Fibroblast of skin of right quadriceps (primary cell): ENCODE measurements at places on chromosomes 2 and 18.

DNA sequence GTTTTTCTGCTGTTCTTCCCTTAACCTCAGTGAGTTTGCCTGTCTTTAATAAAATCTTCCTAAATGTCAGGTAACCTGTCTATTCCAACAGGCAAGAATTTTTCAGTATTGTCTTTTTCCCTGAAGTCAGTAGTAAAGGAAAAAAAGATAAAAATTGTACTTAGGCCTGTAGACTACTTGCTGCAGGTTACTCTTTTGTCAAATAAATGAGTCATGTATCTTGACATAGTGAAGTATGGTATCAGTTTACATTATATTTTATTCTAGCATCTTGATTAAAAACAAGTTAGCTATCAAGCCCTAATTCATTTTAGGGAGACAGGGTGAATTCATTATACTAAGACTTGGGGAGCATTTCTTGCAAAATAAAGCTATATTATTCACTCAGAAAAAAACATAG, 59.8 kb downstream of the ITGA4 start:
- DNase-seq = no peak

GRCh38 chr2:38168710-38169480, 92.9 kb upstream of the CYP1B1 start:
- peak; percentile 77 for DNase-seq

DNA sequence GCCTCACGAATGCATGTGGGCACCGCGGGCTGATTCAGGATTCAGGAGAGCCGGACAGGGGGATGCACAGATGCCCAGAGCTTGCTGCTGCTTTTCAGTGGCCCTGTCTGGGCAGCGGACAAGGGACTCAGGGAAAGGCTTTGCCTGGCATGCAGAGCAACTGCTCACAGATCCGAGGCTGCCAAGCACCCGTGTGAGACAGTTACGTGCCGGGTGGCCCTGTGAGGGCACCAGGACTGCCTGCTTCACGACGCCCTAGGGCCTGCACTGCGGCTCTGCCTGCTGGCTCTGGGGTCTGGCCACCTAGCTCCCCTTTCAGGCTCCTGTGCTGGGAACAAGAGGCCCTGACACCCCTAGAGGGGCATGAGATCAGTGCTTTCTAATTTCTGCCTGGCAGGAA, 221.4 kb upstream of the PXDN start:
- no peak for DNase-seq

- no peak for DNase-seq
These were observed 21.5 kb upstream of the KCNK3 start for GRCh38 chr2:26670931-26671460.

- DNase-seq = no peak
These were observed 418.7 kb downstream of the MTX2 start for GRCh38 chr2:176687944-176688343.

DNA sequence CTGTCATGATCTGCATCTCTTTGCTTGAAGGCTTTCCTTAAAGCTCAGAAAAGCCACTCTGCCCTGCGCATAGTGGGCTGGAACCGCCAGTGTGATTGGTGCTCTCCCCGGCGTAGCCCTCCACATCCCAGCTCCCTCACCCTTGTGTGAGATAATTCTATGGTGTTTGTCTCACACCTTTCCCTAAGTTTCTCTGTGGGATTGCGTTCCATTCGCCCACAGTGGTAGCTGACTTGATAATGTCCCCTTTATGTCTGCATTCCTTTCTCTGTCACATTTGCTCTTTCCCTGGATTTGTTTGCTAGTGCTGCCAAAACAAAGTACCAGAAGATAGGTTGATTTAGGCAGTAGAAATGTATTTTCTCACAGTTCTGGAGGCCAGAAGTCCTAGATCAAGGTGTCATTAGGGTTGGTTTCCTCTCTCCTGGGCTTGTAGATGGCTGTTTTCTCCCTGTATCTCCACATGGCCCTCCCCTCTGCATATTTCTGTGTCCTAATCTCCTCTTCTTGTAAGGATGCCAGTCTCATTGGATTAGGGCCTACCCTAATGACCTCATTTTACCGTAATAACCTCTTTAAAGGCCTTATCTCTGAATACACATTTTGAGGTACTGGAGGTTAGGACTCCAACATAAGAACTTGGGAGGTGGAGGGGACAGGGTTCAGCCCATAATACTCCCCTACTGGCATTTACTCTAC, 7.4 kb upstream of the TMEM87B start:
- no peak for DNase-seq

- DNase-seq = peak; percentile 58
These were observed 83.8 kb downstream of the VIT start for GRCh38 chr2:36780231-36780839.

GRCh38 chr18:54094474-54094873, 130.0 kb downstream of the MBD2 start:
- DNase-seq = no peak

- DNase-seq = no peak
These were observed 9.5 kb upstream of the CYS1 start for GRCh38 chr2:10089565-10090190.

- DNase-seq = peak; percentile 48
These were observed 24.0 kb upstream of the TMEM37 start for GRCh38 chr2:119407430-119408220.

DNA sequence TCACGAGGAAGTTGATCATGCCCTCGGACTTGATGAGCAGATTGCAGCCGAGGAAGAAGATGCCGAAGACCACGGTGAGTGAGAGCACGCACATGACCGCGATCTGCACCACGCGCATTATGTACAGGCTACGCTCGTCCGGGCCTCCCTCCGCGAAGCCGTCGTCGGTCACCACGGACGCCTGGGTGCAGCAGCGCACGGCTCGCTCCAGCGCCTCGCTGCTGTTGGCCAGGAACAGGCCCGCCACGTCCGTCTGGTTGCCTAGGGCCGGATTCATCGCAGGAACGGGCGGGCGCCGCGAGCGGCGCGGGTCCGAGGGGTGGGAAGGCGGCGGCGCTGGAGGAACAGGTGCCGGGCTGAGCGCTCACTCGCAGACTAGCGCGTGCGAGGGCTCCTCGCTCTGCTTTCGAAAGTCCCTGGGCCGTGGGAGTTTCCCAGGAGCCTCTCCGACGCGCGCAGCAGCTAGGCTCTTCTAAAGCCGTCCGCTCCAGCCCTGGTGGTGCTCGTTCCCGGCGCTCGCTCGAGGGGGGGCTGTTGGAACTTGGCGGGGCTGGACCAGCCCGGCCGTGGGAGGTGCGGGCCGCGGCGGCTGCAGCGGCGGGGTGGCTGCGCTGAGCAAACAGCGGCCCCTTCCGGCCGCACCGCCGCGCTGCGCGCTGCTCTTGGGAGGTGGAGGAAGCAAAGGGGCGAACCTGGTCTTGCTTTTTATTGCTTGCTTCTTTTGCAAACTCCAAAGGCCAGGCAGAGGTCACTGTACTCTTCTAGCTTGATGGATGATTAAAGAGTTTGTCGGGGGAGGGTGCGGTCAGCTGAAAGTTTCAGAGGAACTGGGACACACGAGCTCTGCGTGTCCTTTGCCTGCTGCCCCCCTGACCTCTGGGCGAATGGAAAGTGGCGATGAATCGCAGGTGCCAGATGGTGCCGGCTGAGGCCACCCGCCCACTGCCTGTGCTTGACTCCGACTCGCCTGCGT, at the start of gene RPRM:
Gene RPRM (minus strand): TSS at position 474 of the 973 bp plus-strand sequence. CDS start 197 bp downstream, at position 277.
- peak; percentile 31 for DNase-seq

- DNase-seq = peak; percentile 61
These were observed 229.5 kb downstream of the CNTNAP5 start for GRCh38 chr2:124254621-124255020.

GRCh38 chr2:62964671-62965070, 86.0 kb upstream of the OTX1 start:
- DNase-seq = no peak

GRCh38 chr2:152585830-152586484, 131.3 kb downstream of the PRPF40A start:
- peak; percentile 98 for DNase-seq

DNA sequence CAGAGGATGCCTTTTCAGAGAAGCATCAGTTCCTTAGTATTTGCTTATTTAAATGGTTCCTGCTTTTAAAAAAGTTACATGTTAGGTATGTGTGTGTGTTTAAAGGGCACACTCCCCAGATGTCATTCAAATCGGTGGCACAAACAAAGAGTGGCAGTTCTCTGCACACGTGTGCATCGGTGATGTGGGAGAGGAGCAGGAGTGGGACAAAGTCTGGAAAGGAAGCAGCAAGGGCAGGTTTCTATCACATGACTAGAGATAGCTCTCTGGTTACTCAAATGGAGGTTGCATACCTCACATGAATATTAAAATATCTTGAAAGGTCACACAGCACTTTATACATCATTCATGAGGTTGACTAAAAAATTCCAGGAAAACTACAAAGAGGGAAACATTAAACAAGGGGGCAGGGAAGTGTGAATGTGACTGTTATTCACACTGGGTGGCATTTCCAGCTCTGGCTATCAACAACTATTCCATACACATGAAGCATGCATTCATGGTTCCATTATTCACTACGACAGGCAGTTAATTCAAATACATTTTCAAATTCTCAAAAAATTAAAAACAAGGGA, 64.7 kb downstream of the SEPTIN10 start:
- DNase-seq = no peak

DNA sequence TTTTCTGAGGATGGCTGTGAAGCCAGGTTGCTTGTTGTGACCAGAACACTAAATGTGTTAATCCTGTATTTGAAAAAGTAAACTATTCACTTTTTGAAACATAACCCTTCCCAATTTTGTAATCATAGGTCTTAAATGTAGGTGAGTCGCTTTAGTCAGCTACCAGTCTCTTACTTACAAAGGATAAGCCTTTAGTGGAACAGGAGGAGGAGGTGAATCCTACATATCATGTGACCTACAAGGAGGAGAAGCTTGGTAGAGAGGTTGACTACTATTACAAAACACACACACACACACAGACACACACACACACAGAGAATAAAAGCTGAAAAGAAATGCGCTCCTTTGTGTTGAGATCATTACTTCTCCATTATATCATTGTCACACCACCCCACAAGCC, 59.9 kb upstream of the SPAG16 start:
- no peak for DNase-seq

GRCh38 chr2:64065516-64065915, 46.3 kb upstream of the VPS54 start:
- no peak for DNase-seq

DNA sequence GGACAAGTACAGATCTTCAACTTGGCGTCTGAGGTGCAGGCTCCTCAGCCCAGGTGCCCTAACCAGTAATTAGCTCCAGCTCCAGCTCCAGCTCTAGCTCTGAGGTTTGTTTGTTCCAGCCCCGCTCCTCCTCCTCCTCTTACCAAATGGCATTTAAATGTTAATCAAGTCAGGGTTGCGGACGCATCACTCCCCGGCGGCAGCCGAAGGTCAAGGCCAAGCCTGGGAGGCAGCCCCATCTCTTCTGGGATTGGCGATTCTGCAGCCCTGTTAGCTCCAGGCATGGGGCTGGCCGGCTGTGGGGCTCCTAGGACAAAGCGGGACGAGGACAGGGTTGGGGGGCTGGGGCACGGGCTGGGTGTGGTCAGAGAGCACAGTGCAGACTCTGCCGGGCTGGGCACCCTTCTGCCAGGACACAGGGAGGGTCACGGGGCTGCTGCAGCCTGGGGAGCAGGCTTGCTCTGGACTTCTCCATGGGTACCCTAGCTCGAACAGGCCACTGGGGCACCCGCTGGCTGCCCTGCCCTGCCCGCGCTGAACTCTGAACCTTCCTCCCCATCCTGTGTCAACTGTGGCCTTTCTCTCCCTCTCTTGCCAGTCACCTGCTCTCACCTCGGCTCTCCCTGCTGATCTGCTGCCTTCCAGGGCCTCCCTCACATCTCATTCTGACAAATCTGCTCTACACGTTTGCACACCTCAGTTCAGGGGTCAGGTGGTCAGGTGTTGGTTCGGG, 203.3 kb downstream of the CELF4 start:
- DNase-seq = no peak

- peak; percentile 38 for DNase-seq
These were observed 74.8 kb downstream of the TCF4 start for GRCh38 chr18:55513161-55513560.

GRCh38 chr2:127614731-127615130, 31.2 kb upstream of the GPR17 start:
- peak; percentile 11 for DNase-seq

DNA sequence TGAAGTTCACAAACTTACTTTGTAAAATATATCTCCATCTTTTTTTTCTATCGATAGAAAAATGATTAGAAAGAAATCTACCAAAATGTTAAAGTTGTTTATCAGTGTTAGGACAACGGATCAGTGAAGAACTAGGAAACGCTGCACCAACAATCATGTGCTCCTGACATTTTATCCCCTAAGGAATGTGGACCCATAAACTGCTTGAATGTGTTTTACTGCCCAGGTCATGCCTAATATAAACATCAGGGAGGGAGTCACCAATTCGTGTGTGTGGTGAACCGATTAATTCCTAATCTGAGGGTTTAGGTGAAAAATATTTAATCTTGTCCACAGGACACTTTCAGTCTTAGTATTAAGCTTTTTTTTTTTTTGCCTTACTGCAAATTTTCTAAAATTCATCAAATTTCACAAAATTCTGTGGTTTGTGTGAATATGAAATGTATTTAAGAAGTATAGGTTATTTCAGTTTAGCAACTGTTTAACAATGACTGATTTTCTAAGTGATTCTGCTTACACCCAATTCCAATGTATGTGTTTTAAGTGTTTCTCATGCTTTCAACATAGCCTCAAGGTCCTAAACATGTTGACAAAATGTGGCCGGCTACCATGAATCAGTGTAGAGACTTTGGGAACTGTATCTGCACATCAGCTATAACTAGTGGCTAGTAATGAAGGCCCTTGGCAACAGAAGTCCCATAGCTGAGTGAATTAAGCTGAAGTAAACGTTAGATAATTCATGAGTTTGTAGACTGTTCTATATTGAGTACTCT, 11.1 kb upstream of the KIDINS220 start:
- DNase-seq = no peak

- peak; percentile 49 for DNase-seq
These were observed 418.8 kb downstream of the NRXN1 start for GRCh38 chr2:50613161-50613560.

- DNase-seq = no peak
These were observed 81.9 kb downstream of the TMEM131 start for GRCh38 chr2:97913846-97914245.

DNA sequence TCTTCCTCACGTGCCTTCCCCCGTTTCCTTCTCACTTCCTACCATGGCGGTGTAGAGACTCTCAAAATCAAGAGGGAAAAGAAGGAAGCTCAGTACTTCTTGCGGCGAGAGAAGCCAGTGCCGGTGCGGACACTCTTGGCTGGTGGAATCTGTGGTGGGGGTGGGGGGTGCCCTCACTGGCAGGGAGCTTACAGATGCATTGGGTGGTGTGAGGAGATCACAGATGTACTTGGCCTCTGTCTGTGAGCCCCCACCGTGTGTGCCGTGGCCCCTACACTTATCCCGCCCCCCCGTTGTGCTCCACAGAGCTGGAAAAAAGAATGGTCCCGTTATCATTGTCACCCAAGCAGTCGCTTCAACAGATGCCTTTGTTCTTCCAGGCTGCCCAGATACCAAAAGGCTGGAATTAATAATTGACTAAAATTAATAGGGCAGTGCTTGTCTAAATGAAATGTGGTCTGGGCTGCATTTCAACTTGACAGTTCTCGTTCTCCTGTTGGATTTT, 79.8 kb downstream of the VAPA start:
- no peak for DNase-seq

GRCh38 chr2:226979004-226979403, 143.2 kb downstream of the RHBDD1 start:
- DNase-seq = no peak
